ENCODE measurements at places on chromosomes 11 and 22.

- DNase-seq, result peak; percentile 4
Measured at GRCh38 chr11:73012121-73012863, 129.8 kb downstream of the FCHSD2 start.

GRCh38 chr11:68632802-68633201, 51.5 kb upstream of the GAL start:
- no peak for DNase-seq

DNA sequence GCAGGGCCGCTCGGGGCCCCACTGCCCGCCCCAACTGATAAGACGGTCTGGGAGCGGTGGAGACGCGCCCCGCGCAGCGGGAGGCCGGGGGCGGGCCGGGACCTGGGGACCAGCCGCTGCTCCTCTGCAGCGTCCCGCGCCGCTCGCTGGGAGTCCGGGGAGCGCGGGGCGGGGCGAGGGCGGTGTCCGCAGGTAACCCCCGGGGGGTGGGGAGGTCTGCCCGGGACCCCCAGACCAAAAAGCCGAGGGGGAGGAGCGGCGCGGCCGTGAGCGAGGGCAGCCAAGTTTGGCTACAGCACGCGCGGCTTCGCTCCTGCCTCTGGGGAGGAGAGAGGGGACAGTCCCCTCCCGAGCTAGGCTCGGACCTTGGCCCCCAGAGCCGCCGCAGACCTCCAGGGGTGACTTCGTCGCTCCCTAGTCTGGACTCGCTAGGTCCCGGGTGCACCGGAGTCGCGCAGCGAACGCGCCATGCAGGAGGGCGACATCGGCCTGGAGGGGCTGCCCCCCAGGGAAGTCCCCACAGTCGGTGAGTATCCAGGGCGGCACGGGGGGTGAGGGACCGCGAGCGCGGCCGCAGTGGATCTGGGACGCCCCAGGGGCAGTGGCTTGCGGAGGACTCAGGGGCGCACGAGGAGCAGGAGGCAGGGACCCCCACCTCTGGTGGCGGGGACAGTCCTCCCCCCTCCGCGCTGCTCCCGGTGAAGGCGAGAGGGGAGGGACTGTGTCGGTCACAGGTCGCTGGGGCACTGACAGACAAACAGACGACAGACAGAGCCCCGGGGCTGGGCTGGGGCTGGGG, 92.3 kb upstream of the ANO1 start:
- DNase-seq, result no peak

DNA sequence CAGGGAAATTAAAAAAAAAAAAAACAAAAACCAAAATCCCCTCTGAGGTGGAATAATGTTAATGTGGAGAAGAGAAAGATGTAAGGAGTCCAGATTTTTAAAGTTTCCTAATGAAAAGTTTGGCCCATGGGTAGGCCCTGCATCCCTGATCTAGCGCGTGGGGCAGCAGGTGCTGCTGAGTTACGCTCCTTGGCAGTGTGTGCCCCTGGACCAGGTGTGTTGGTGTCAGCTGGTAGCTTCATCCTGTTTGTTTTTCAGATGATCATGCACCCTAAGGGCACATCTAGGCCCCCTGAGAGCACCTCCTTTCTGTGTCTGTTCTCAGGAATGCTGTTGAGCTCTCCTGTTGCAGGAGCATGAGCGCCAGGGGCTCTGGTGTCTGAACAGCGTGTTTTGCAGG, 6.7 kb downstream of the DGCR8 start:
- no peak for DNase-seq

- no peak for DNase-seq
Measured at GRCh38 chr11:76666408-76666807, 4.1 kb downstream of the LRRC32 start.

DNA sequence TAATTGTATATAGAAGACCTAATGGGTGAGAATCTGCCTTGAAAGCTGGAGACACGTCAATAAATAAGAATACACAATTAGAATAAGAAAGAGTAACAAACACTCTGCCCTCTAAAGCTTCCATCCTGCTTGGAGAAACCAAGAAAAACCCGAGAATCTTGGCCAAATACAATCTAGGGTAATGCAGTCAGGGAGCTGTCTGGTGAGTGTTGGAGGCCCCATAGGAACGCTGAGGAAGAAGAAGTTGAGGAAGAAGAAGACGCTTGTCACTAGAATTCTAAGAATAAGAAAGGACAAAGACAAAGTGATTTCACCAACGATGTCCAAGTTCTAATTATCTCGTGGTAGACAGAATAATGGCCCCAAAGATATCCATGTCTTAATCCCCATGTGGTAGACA, 4485.9 kb upstream of the OR11H1 start:
- no peak for DNase-seq

DNA sequence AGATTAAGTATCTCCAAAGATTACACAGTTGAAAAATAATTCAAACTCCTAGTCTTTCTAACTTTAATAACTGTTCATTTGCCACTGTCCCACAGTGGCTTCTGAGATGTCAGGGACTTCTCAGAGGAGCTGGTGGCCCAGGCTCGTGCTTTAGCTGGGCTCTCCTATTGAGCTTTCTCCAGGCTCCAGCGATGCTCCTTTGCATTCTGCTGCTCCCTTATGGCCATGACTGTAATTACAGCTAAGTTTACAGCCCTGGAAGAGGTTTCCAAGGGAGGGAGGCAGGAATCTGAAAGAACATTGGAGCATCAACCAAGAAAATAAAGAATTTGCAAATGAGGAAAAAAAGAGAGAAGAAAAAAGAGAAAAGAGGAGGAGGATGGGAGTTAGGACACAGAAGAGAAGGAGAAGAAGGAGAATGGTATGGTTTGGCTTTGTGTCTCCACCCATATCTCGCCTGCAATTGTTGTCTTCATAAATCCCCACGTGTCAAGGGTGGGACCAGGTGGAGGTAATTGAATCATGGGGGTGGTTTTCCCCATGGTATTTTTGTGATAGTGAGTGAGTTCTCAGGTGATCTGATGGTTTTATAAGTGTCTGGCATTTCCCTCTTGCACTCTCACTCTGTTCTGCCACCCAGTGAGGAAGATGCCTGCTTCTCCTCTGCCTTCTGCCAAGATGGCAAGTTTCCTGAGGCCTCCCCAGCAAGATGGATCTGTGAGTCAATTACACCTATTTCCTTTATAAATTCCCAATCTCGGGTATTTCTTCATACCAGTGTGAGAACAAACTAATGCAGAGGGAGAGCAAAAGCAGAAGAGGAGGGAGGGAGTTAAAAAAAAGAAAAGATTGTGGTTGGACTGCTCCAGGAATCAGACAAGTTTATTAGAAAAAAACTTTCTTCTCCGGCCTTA, 857.0 kb downstream of the KCNA4 start:
- no peak for DNase-seq

DNA sequence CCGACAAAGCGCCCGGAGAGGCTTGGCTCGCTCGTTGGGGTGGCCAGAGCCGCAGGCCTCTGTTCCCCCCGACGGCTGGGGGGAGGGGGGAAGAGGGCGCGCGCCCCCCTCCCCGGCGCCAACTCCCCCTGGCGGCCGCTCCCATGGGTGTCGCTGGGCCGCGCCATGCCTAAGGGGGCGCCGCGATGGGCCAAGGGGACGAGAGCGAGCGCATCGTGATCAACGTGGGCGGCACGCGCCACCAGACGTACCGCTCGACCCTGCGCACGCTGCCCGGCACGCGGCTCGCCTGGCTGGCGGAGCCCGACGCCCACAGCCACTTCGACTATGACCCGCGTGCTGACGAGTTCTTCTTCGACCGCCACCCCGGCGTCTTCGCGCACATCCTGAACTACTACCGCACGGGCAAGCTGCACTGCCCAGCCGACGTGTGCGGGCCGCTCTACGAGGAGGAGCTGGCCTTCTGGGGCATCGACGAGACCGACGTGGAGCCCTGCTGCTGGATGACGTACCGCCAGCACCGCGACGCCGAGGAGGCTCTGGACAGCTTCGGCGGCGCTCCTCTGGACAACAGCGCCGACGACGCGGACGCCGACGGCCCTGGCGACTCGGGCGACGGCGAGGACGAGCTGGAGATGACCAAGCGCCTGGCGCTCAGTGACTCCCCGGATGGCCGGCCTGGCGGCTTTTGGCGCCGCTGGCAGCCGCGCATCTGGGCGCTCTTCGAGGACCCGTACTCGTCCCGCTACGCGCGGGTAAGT, 1.4 kb downstream of the KCNC1 start:
- DNase-seq, result no peak

DNA sequence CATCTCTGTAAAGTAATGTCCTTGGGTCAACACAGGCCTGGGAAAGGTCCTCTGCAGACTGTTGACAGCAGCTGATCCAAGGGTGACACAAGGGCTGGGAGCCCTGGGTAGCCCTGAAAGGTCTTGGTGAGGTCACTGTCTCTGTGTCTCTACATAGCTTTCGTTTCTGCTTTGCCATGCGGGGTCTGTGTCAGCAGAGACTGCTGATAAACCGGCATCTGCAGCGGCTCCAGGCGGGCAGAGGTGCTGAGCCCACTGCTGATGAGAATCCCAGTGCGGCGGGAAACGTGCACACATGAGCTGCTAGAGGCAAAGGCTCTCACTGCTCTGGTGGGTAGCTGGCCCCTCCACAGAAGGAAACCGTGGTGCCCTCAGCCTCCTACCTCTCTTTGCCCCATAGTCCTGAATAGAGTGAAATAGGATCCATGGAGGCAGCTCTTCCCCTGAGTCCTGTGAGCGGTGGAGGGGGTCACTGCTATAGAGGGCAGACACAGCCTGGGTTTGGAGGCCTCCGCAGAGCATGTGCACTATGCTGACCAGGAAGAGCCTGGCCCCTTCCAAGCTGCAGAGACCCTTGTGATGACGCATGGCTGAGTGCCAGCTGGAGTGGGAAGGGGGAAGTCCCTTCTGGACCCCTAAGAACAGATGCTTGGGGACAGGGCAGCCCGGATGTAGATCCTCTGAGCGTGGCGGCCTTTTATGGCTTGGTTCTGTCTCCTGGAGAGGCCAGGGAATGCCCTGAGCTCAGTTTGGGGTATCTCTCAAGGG, 17.8 kb upstream of the ST3GAL4 start:
- no peak for DNase-seq

DNA sequence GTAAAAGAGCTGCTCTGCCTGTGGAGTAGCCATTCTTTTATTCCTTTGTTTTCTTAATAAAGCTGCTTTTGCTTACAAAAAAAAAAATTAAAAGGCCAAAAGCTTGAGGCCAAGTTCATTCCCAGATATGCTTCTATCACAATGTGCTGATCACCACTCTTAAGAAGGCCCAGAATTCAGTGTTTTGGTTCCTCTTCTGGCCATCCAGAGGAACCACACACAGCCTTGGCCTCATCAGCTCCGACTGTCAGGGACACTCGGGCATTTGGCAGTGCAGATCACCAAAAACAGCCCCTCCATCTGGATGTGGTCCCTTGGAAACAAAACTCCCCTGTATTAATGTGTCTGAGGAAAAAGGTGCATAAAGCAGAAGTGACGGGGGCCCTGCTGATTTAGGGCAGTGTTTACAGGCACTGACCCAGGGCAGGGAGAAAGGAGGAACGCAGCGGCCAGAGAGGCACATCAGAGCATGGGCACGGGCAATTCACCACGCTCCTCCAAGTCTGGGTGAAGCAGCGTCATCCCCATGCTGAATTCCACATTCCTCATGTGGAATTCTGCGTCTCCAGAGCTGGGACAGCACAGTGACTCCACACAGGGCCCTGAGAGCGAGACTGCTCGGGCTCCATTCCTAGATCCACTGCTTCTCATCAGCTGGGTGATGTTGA, 17.7 kb downstream of the POLDIP3 start:
- no peak for DNase-seq

DNA sequence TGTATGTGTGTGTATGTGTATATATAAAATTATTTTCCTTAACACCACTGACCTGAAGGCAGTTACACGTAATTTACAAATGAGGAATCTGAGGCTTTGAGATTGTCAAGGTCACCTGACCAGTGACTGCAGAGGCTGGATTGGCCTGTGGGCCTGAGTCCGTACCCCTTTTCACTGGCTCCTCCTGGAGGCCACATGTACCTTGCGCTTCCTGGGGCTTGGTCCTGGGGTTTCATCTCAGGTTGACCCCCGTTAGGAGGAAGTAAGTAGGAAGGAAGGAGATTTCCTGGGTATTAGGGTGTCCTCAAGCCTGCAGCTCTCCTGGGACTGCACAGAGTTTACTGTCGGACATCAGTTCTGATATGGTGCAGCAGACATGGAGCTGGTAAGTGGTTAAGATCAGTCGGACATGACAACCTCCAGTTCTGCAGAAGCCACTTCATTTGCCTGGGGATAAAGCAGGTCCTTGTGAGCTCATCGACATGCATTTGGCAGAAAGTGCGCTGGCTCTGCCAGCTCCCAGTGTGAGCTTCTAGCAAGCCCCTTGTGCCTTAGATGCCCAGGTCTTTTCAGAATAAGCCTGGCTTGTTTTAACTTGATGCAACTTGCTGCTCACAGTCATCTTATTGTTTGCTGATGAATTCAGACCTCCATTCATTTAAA, 36.6 kb downstream of the ST3GAL4 start:
- no peak for DNase-seq

GRCh38 chr11:133699071-133699470, 146.2 kb downstream of the SPATA19 start:
- no peak for DNase-seq

- no peak for DNase-seq
Measured at GRCh38 chr11:61820174-61820573, 3.4 kb upstream of the FADS1 start.

- peak; percentile 45 for DNase-seq
Measured at GRCh38 chr11:3091846-3092602, 34.8 kb upstream of the CARS1 start.

GRCh38 chr11:57471496-57471895, 11.2 kb downstream of the RTN4RL2 start:
- DNase-seq, result no peak

DNA sequence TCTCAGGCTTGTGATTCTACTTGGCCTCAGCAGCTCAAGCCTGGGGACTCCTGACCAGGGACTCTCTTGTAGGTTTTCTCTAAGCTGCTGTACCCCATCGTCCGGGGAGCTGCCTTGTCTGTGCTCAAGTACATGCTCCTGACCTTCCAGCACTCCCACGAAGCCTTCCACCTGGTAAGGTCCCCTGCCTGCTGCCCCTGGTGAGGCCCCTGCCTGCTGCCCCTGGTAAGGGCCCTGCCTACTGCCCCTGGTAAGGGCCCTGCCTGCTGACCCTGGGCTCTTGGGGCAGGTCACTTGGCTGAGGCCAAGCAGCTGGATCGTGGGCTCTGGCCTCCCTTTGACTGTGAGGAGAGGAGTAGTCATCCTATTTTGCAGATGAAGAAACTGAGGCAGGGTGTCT, 11.3 kb downstream of the USP35 start:
- no peak for DNase-seq

DNA sequence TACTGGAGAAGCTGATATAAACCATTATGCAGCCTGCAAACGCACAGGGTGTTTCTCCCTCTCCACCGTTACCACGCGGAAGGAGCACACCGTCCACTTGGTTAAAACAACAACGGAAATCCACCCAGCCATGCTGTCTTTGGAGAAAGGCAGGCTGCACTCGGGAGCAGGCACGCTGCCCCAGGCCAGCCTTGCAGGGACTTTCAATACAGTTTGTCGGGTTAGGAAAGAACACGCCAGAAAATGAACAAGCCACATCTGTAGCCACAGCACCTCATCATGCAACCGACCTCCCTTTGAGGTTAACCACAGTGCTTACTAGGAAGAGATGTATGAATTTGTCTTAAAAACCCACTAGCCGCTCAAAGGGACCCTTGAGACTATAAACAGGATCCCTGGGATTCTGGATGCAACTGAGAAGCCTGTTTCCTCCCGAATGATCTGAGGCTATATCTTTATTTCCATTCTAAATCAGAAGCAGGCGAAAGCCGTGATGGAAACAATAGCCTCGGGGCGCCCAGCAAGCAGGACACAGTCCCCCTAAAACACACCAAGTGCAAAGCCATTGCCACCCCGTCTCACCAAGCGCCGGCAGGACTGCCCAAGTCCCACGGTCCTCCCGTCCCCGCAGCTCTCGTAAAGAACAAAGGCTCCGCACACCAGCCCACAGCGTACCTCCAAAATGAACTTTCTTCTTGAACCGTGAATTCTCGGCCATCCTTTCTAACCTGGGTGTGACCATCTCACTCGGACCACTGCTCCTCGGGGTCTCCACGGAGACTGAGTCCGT, 318.9 kb downstream of the CTTN start:
- DNase-seq, result no peak

Data from NK-92 treated with Interleukin-12 subunit alpha and Interleukin-12 subunit beta, amount 100 ng/mL, for 24 hours (cell line).